ENCODE measurements at places on chromosomes 3 and 15. TPM values are rescaled to one million over a fixed set of nuclear protein-coding genes. Genes with fewer than 3 reads are reported as not detected.

Gene CCR3
- not detected for total RNA-seq

- DNase-seq: no peak
Measured at GRCh38 chr3:170154569-170155143, 26.9 kb downstream of the PHC3 start.

DNA sequence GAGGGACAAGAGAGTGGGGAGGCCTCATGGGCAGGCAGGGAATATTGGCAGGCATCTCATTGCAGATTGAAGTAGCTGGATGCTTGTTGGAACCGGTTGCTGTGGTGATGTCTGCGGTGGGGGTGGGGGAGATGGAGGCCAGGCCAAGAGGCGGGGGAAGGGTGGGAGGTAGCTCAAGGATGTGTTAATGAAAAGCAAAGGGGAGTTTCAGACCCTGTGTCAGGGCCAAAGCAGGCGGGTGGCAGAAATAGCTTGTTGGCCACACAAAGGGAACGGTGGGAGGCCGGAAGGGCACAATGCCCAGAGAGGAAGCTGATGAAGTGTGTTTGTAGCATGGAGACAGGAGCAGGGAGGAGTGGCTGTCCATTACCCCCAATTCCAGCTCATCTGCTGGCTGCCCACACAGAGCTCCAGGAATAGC lies 28.0 kb downstream of the CCDC33 start:
- DNase-seq: no peak

Gene GUCA1C
- total RNA-seq: 0.23 TPM

DNA sequence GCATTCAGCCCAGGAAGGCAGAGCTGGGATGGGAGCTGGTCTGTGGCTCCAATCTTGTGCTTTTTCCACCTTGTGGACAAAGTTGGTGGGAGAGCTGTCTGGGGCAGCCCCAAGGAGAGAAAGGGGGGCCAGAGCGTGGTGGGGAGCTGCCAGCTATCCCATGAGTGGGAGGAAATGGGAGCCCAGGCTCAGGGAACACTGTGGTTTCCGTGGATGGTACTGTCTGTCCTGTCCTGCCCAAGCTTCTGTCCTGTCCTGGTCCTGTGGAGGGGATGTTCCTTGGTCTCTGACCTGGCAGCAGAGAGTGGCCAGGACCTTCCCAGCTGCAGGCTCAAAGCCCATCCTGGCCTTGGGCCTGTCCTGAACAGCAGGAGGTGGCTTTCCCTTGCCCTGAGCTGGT lies 72.6 kb upstream of the SEC13 start:
- DNase-seq: no peak

DNA sequence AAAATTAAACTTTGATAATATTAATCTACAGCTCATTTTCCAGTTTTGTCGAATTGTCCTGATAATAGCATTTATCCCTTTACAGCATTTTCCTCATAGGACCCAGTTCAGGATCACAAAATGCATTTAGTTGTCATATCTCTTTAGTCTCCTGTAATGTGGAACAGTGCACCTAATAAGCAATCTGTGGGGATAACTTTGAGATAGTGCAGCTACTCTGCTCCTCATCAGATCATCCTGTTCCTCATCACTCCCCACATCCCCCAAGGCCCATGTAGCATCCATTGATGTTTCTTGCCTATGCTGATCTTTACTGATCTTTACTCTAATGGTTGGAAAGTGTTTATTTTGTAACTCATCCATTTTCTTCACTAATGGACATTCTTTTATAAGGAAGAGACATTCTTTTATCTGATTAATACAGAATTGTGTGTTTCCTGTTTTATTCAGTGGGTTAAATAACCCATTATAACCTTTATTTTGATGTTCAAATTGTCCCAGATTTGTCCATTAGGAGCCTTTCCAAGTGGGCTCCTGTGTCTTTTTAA lies 7.5 kb downstream of the RNF111 start:
- DNase-seq: no peak

DNA sequence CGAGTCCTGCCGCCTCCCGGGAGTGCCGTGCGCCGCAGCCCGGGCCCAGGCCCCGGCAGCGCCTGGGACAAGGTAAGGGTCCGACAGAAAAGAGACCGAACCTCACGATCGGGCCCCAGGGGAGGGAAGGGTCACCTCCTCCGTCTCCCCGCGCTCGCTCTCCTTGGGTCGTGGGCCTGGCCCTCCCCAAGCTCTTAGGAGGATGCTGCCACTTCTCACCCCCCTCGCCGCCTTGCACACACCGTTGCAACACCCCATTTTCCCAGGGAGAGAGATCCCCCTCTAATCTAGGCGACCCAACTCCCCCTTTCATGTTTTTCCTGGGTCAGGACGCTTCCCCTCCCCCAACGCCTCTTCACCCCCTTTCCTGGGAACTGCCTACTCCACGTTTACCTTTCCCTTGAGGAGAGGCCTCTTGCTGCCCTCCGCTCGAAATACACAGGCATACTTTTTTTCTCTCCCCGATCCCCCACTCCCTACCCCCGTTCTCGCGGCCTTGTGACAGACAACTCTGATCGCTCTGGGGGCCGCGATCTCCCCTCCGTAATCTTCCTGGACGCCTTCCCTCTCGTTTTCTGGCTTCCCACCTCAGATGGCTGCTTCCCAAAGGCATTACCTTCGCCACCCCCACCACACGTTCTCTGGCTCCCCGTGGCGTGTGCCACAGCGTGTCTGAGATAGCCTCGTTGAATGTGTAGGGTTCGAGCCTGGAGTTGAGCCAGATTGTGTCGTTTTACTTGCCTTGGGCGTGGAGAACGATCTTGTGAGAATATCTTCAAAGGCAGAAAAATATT lies 688 bp downstream of the SETD5 start:
- DNase-seq: no peak

GRCh38 chr3:104102386-104102785 lies 1264.3 kb upstream of the ALCAM start:
- DNase-seq: peak; percentile 1

GRCh38 chr15:59410391-59410896 lies 27.5 kb upstream of the FAM81A start:
- DNase-seq: peak; percentile 84

DNA sequence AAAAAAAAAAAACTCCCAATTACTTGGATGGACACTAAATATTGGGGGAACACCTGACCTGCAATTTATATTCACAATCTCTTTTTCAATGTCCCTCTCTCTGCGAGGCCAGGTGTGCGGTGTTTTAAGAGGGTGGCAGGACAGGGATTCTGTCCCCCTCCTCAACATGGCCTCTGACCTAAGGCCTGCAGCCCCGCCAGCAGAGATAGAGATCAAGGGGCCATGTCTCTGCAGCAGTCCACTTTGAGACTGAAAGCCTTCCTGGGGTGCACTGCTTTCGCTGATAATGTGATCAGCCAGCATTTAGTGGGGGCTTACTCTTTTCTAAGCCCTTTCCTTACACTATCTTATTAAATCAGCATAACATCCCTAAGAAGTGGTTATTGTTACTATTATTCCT lies 419.9 kb downstream of the OCA2 start:
- no peak for DNase-seq

DNA sequence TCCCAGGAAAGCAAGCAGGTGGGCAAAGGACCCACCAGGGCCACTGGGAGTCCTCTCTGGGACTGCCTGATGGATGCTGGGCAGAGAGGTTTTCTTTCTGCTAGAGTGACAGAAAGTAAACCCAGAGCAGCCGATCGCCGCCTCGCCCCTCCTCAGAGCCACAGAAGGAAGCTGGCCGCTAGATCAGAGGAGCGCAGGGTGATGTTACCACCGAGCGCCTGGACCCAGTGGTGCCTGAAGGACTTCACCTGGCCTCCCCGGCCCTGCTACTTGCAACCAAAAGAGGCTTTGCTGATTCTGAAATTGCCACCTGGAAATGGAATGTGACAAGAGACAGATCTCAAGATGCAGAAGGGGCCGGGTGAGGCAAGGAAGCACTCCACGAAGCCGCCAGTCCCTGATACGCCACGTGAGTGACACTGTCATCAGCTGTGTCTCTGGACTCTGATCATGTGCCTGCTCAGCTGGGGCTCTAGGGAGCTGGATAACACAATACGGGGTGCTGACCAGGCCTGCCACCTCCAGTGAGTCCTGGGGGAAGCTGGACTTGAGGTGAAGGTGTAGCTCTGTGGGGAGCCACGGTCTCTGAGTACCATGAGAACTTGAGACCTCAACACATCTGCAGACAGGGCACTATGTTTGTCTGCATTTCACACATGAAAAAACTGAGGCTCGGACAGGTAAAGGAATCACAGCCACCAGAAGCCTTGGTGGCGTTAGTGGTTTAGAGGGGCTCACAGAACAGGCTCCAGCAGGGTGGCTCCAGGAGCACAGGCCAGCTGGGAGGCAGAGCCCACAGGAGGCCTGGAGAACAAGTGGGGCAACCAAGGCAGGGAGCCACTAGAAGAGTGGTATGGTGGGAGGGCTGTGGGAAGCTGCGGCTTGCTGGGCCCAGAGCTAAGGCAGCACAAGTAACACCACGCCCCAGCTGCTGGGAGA lies 137.9 kb upstream of the PRR20G start:
- no peak for DNase-seq
